Heart right ventricle (tissue), 16 donors: ENCODE measurements at places on chromosomes 2 and 18. TPM values are rescaled to one million over a fixed set of nuclear protein-coding genes. Genes with fewer than 3 reads are reported as not detected.
A peak's percentile ranks its signal among the peaks of the same experiment; 100 is the strongest.

Gene RAB6C
- total RNA-seq, result not detected

Gene CXCR4
- total RNA-seq, result 2.4 TPM

Gene SIX3
- total RNA-seq, result not detected

Gene TUBA4B
- total RNA-seq, result not detected

Gene GNAL
- 1.1 TPM for total RNA-seq

Gene CYP26B1
- 4.6 TPM for total RNA-seq

Gene KCMF1
- total RNA-seq, result 80.4 TPM

Gene PLEKHB2
- total RNA-seq, result 24.7 TPM

Gene GPR45
- total RNA-seq, result not detected

Gene MROH2A
- not detected for total RNA-seq

- peak; percentile 36 for DNase-seq
These were observed 121.5 kb upstream of the CTAGE1 start for GRCh38 chr18:22539051-22539765.

- no peak for DNase-seq
These were observed 251.5 kb downstream of the TFCP2L1 start for GRCh38 chr2:121033461-121033996.

DNA sequence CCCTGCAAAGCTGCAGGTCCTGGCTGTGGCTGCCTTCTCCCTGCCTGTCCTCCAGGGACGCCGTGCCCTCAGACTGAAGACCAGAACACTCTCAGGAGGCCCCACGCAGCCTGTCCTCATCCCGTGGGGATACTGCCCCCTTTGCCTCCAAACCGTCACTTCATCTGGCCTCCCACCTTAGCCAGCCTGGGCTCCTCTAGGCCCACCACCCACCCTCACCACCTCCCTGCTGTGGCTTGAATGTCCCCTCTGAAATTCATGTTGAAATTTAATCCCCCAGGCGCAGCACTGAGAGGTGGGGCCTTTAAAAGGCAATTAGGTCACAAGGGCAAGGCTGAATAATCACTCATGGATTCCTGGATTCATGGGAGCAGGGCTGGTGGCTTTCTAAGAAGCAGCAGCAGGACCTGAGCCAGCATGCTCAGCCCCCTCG is 198.2 kb downstream of the SEPTIN10 start:
- DNase-seq, result no peak

- no peak for DNase-seq
These were observed 42.7 kb upstream of the REG3G start for GRCh38 chr2:78982638-78983330.

GRCh38 chr2:152556506-152556905 is 160.8 kb downstream of the PRPF40A start:
- DNase-seq, result no peak

DNA sequence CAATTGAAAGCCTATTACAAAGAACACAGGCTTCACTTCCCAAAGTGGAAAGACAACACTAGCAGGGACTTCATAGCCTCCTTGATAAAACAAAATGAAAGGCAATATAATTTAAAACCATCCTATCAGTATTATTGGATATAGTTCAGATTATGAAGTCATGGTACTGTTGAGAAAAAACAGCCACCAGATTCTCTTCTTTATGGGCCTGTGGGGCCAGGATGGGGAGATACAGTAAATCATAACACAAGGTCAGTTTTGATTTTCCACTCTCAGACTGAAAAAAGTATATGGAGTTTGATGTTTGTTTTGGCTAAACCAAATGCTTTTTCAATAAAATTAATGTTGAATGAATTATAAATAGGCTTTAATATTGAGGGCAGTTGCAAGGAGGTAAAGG is 129.1 kb downstream of the BCL2L11 start:
- no peak for DNase-seq

DNA sequence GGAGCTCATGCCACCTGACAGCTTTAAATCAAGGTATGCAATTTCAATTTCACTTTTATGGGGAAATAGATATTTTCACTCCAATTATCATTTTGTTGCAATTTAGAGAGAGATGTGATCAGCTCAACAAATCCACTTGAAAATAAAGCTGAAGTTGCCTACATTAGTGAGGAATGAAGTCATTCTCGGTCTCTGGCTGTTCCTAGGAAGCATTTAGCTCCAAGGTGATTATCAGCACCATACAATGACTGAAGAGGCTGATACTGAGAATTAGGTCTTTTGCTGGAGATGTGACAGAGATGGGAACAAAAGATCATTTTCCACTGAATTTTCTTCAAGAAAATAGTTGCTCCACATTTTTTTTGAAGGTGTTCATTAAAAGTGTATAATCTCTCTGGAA is 1303.7 kb downstream of the DPP10 start:
- DNase-seq, result no peak

GRCh38 chr2:239596792-239597191 is 196.0 kb upstream of the HDAC4 start:
- no peak for DNase-seq

- no peak for DNase-seq
These were observed 18.6 kb downstream of the MBOAT2 start for GRCh38 chr2:8984855-8985254.

DNA sequence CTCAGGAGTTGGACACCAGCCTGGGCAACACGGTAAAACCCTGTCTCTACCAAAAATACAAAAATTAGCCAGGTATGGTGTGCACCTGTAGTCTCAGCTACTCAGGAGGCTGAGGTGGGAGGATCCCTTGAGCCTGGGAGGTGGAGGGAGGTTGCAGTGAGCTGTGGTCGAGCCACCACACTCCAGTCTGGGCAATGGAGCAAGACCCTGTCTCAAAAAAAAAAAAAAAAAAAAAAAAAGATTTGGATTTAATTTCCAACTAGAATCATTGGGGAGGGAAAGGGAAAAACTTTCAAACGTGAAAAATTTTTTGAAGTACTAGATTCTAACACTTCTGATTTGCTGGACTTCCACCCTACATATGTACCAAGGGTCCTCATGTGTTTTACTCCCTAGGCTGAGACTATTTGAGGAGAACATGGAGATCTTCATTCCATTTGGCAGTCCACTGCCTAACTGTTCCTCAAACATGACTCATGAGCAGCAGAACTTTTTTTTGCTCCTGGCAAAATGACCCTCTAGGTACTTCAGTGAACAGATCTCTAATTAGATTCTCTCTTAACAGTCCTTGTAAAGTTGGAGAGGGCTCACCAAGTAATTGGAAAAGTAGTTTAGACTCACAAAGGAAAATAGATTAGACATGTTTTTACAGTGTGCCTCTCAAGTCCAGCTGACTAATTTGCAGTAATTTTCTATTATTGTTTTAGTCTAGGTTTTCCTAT is 267.6 kb downstream of the METTL4 start:
- no peak for DNase-seq

GRCh38 chr2:181235683-181236459 is 221.3 kb upstream of the ITGA4 start:
- DNase-seq, result no peak

GRCh38 chr2:141200191-141200590 is 930.6 kb downstream of the LRP1B start:
- DNase-seq, result no peak

GRCh38 chr2:57177176-57177575 is 869.4 kb upstream of the VRK2 start:
- no peak for DNase-seq

GRCh38 chr2:196399722-196400691 is 228.6 kb upstream of the STK17B start:
- peak; percentile 41 for DNase-seq

DNA sequence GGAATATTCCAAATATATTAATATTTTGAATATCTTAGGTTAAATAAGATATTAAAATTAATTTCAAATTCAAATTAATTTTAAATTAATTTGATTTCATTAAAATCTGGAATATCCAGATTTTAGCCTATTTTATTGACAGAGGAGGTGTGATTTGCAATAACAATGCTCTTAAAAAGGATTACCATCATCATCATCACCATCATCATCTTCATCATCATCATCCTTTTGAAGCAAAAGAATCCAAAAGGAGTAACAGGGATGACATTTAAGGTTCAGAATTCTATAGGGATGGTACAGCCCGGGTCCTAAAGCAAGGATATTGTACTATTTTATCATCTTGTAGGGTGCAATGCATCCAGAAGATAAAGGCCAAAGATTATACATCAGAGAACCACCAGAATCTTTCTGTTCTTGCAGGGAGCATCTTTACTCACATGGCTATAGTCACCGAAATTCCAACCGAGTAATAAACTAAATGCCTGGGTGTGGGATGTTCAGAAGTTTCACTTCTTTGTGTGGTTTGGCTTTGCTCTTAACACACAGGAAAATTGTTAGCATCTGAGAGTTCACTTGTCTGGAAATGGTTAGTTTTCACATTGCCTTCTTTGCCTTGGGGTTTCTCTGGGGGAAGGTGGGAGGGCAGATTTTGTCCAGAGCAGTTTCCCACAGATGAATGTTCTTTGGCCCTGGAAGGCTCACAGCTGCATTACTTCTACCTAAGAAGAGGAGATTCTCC is 99.1 kb upstream of the ITGA6 start:
- DNase-seq, result no peak

GRCh38 chr18:70781860-70782453 is 493.1 kb downstream of the SOCS6 start:
- DNase-seq, result no peak

DNA sequence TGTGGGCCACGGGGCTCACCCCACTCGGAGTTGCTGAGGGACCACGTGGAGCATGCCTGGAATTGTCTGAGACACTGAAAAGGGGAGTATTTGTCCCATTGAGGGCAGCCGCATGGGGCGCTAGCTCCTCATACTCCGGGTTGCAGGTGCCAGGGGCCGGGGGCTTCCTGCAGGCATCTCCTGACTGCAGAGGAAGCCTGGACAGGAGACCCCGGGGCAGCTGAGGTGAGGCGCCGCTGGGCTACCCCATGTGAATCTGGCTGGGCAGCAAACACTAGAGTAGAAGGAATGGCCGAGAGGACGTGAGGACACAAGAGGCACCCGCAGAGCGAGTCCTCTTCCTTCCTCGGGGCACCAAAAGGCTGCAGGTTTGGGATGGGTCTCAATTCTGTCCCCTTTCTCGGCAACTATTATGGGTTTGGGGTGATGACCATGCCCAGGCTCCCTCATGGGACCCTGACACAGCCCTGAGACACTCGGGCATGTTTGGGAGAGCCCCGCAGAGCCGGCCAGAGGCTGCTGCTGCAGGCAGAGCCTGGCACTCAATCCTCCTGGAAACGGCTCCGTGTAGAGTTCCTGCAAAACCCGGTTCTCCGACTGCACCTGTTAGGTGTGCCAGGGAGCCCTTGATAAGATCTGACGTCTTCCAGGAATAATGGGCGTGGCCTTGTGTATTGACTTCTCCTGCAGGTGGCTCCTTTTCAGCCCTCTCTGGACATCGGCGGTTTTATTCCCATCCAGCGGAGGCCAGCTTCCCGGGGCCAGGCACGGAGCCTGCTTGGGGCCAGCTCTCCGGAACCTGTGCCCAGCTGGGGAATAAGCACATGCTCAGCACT is 77.0 kb downstream of the CTIF start:
- DNase-seq, result no peak

DNA sequence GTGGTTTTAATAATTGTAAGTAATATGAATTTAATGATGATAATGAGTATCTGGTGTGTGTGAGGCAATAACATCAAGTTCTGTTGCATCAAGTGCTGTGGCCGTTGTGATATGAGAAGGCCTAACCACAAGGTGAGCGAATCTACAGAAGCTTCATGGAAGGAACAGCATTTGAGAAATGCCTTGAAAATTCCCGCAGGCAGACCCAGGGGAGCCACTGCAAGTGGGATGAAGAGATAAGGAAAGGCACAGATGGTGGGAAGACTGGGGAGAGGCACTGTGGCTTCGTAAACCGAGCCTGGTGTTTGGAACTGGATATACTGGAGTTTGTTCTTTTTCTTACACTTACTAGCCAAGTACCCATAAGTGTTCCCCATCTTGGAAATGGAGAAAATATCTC is 357.5 kb downstream of the PTPRM start:
- DNase-seq, result no peak

DNA sequence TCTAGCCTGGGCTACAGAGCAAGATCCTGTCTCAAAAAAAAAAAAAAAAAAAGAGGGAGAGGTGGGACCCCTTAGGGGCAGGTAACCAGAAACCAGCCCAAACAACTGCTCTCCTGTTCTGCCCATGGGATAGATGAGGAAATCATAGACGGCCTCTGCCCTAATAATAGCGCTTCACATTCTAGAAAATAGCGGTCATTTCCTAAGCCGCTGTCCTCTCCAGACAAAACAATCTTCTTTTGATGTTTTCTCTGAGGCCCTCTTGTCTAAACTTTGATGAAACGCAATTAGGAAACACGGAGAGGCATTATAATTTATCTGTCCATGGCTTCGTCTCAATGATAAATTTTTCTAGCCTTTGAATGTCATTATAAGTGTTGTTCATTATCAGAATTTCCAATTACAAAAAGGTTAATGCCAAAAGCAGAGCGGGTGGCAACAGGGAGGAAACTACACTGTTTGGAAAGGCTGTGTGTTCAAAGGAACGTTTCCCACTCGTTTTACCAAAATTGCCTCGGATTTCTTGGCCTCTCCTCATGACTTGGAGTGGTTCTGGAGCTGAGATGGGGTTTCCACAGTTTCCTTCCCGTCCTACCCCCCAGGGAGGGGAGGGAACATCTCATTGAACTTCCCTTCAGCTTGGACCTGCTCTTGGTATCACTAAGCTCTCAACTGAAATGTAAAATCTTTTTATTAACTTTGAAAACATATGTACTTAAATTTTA is 151.6 kb upstream of the ZNF236 start:
- no peak for DNase-seq

DNA sequence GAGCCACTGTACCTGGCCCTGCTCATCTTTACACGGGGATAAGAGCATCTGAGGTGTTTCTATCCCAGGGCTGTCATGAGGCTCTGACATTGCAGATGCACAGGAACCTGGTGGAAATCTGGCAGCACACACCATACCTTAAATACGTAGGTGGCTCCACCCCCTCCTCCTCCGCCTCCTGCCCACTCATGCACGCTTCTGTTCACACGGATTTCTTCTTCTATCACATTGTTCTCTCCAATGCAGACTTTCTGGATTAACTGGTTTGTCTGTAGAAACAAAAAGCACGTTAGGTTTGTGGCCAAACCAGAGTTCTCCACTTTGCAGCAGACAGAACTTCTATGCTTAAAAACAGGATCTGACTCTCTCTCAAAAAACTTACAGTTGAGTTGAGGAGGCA is 118.2 kb downstream of the CLIP4 start:
- no peak for DNase-seq
